ENCODE measurements at places on chromosomes 12 and 14. TPM values are rescaled to one million over a fixed set of nuclear protein-coding genes. Genes with fewer than 3 reads are reported as not detected.
A peak's percentile ranks its signal among the peaks of the same experiment; 100 is the strongest.

KRT83 gene
- not detected for polyA plus RNA-seq

IFNG-AS1 gene
- 0.28 TPM for polyA plus RNA-seq

LRRIQ1 gene
- 37.4 TPM for polyA plus RNA-seq

NR4A1 gene
- polyA plus RNA-seq, result 29.5 TPM

NFE2 gene
- 1.5 TPM for polyA plus RNA-seq

EML5 gene
- 2.5 TPM for polyA plus RNA-seq

PRPH gene
- polyA plus RNA-seq, result not detected

PRPF39 gene
- polyA plus RNA-seq, result 85.3 TPM

GLRX5 gene
- 77.7 TPM for polyA plus RNA-seq

SYT10 gene
- 0.68 TPM for polyA plus RNA-seq

PIWIL1 gene
- polyA plus RNA-seq, result 0.78 TPM

A2ML1 gene
- 0.78 TPM for polyA plus RNA-seq

- no peak for DNase-seq
Measured at GRCh38 chr12:34601689-34602088, 579.4 kb downstream of the ALG10 start.

GRCh38 chr14:90611936-90612335 lies 204.3 kb downstream of the TTC7B start:
- DNase-seq, result no peak

- DNase-seq, result no peak
Measured at GRCh38 chr12:71036526-71036925, 116.0 kb upstream of the PTPRR start.

GRCh38 chr12:82522762-82523161 lies 163.9 kb upstream of the TMTC2 start:
- no peak for DNase-seq

GRCh38 chr12:50960130-50960529 lies 7.8 kb downstream of the HIGD1C start:
- no peak for DNase-seq

- DNase-seq, result no peak
Measured at GRCh38 chr12:112446008-112446725, 27.4 kb downstream of the PTPN11 start.

GRCh38 chr12:78099806-78100205 lies 269.1 kb downstream of the NAV3 start:
- no peak for DNase-seq

GRCh38 chr12:3715999-3716398 lies 36.9 kb downstream of the CRACR2A start:
- no peak for DNase-seq

DNA sequence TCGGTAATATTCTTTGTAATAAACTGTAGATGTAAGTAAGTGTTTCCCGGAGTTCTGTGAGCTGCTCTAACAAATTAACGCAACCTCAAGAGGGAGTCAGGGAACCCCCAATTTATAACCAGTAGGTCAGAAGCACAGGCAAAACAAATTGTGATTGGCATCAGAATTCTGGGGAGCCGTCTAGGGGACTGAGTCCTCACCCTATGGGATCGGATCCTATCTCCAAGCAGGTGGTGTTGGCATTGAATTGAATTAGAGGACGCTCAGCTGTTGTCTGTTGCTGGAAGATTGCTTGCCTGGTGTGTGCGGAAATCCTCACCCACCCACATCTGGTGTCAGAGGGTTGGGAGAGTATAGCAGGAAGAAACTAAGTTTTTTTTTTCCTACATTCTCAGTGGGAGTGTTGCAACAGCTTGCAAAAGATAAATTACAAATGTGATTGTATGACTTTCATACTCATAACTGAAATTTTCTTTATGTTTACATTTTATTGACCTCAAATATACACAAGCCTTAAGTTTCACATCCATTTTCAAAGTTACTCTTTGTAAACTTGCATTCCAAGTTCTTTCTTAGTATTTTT lies 5.5 kb downstream of the TMEM52B start:
- no peak for DNase-seq

DNA sequence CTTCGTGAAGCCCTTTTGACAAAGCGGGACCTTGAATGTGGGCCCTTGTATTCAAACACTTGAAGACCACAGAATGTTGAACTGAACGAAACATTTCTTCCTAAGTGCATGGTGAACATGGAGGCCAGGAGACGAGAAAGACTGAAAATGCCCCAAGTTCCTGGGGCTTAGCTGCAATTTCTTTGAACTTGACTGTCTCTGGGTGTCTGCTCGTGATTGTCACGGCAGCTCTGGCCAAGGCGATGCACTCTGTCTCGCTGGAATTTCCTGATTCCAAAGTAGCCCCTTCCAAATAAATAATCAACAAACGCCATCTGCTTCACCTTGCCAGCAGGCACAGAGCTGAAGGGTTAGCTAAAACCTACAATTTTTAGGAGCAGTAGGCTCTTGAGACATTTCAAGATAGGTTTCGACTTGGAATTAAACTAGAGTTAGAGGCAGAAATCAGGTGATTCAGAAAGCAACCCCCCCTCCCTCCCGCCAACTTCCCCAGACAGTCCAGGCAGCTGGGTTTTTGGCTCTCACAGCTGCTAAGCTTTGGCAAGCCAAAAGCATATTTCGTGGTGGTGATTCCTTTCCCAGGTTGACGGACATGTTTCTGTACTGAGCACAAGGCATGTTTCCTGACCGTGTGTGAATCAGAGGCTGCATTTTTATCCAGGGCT lies 13.5 kb upstream of the IRF2BPL start:
- DNase-seq, result peak; percentile 40

DNA sequence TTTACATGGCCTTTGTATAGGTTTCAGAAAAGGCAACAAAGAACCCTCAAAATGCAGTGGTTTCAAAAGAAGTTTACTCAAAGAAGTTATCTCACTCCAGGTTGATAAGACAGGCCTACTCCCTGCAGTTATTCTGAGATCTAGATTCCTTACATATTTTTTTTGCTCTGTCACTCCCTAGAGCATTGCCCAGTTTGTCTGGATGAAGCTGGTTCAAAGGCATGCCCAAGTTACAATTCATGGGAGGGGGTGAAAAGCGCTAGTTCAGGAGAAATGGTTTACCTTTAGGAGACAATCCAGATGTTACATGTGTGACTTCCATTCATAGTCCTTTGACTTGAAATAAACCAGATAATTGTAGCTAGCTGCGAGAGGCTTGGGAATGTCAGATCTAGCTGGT lies 115.0 kb downstream of the TPH2 start:
- DNase-seq, result no peak

- peak; percentile 88 for DNase-seq
Measured at GRCh38 chr12:120761519-120761934, 35.9 kb downstream of the ACADS start.

- no peak for DNase-seq
Measured at GRCh38 chr12:57202321-57202720, 14.3 kb upstream of the NXPH4 start.
